ENCODE measurements at places on chromosomes 1 and 21.

DNA sequence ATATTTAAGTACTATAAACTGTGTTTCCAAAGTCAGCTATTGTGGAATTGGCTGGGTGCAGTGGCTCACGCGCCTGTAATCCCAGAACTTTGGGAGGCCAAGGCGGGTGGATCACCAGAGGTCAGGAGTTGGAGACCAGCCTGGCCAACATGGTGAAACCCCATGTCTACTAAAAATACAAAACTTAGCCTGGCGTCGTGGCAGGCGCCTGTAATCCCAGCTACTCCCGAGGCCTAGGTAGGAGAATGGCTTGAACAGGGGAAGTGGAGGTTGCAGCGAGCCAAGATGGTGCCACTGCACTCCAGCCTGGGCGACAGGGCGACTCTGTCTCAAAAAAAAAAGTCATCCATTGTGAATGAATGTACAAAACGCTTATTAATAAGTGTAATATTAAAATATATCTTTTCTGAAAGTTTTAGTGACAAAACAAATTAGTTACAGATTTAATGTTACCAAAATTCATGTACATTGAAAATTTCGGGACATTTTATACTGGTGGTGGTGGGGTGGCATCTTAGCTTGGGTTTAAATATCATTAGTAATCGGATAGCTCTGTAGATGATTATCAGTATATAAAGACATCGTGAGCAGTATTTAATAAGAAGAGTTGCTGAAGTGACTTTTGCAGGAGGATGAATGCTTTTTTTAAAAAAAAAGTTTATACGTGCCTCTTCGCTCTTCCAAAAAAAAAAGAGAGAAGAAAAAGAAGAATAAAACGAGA, 503 bp upstream of the SRSF11 start:
- no peak for DNase-seq

DNA sequence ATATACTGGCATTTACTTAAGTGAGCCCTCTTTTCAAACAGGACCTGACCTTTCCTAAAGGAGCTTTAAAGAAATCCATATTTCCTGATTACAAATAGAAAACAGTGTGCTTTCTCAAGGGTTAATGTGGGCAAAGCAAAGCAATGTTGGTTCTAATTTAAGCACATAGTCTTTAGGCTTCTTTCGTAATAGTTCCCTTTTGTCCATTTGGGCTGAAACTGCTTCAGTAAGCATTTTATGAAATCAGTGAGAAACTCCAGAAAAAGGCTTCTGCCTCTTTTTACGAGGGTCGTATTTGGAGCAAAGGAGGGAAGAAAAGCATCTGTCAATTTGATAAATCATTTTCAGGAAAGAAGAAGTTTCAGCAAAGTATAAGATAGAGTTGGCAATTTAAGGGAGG, 331.2 kb downstream of the KIF26B start:
- no peak for DNase-seq

DNA sequence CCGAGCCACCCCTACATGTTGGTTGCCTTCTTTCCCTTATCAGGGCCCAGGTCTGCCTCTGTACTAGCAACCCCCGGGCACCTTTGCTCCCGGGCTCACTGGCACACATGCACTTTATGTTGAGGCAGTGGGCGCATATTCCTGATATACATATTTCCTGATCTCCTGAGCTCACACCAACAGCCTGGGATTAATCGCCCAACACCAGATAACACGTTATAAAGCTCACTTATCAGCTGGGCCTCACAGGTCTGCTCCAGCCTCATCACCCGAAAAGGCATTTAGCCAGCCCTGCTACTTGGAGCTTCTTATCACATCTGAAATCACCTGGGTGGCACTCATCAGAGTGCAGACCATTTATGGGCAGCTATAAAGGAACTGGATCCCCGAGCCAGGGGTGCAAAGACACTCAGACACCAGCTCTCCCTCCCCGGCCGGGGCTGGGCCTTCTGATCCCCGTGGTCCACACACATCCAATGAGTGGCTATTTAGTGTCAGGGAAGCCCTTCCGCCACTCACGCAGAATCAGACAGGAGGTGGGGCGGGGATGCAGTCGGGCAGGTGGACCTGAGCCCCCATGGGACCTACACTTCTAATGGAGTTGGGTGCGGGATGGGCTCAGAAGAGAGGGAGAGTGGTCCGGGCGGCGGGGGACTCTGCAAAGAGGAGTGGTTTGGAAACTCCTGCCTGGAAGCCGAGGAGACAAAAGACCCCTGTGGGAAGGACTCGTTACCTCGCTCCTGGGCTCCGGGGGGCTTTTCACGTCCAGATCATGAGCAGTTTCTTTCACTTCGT, 21.6 kb downstream of the RIPK4 start:
- DNase-seq, result no peak

DNA sequence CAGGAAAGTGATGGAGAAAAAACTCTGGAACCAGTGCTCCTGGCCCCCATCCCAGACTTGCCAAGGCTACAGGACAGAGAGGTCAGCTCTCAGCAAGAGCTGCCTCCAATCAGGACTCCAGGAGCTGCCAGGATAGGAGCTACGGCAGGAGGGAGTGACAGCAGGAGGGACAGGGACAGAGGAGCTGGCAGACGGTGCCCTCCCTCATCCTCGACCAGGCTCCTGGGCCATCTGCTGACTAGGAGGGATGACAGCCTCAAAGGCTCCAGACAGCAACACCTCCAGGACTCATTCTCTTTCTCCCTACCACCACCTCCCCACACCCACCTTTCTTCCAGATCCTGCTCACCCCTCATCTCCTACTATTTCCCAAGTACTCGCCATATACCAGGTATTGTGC, 22.7 kb downstream of the DLGAP3 start:
- no peak for DNase-seq

DNA sequence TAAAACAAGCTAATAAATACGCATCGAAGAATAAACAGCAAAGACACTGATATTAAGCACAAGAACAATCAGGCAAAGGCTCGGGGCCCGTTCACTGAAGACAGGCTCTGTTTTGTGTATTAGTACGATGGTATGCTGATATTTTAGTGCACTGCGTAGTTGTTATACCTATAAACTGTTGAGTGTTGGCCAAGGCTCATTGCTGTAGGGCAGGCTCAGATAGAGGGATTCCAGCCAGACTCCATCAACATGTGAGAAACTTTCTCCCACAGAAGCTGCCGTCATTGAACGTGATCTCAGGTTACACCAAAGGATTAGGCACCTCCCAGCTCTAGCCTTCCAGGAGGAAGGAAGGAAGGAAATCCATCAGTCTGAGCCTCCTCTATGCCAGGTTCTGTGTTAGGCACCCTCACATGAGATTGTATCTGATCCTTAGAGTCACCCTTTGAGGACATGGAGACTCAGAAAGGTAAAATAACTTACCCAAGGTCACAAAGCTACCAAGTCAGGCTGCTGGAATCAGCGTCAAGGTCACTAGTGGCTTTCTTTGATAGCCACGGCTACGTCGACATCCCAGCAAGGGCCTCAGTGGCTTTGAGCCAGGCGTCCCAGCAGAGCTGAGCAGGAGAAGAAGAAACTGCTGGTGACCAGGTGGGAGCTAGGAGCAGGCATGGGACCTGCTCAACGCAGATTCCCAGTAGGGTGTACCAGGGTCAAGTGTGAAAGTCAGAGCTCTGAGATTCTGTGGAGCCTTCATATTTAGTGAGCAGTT, 14.8 kb downstream of the BCAR3 start:
- no peak for DNase-seq

GRCh38 chr21:24224422-24224821, 1382.9 kb downstream of the MRPL39 start:
- DNase-seq, result no peak

GRCh38 chr1:162530307-162530987, 31.1 kb upstream of the UAP1 start:
- DNase-seq, result peak; percentile 39
